AG04450 (cell line): ENCODE measurements at places on chromosomes 5 and 9.
A peak's percentile ranks its signal among the peaks of the same experiment; 100 is the strongest.

DNA sequence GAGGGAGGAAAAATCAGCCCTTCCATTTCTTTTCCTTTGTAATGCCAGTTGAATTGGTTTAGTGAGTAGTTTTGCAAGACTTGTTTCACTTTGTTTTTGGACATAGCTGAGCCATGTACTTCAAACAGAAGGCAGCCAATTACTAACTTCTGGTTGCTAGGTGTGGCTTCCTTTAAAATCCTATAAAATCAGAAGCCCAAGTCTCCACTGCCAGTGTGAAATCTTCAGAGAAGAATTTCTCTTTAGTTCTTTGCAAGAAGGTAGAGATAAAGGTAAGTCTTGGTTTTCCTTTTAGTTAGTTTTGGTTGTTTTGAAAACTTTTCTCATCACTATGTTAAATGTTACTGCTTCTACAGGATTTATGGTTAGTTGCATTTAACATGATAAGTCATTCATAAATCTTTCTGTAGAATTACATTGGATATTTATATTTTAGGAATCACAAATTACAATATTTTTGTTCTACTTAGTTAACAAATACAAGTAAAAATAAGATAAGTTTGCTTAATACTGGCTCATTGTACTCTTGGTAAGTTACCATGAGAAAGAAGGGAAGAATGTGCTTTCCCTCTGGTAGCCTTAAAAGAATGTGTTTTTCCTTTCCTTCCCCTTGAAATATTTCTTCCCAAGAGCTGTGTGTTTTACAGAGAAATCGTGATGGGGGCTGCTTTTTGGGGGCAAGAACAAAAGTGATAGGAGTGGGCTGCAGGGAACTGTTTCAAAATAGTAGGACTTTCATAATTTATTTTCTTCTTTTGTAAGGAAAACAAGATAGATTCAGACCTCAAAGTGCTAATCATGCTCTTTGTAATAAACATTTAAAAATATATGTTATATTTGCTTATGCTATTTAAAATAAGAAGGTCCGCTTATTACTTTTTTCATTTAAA is at the start of gene ANXA1:
Gene ANXA1, plus strand, starts transcription at position 213 of the 890 bp plus-strand sequence. CDS start 6,671 bp downstream, outside the sequence.
- peak; percentile 45 for DNase-seq

DNA sequence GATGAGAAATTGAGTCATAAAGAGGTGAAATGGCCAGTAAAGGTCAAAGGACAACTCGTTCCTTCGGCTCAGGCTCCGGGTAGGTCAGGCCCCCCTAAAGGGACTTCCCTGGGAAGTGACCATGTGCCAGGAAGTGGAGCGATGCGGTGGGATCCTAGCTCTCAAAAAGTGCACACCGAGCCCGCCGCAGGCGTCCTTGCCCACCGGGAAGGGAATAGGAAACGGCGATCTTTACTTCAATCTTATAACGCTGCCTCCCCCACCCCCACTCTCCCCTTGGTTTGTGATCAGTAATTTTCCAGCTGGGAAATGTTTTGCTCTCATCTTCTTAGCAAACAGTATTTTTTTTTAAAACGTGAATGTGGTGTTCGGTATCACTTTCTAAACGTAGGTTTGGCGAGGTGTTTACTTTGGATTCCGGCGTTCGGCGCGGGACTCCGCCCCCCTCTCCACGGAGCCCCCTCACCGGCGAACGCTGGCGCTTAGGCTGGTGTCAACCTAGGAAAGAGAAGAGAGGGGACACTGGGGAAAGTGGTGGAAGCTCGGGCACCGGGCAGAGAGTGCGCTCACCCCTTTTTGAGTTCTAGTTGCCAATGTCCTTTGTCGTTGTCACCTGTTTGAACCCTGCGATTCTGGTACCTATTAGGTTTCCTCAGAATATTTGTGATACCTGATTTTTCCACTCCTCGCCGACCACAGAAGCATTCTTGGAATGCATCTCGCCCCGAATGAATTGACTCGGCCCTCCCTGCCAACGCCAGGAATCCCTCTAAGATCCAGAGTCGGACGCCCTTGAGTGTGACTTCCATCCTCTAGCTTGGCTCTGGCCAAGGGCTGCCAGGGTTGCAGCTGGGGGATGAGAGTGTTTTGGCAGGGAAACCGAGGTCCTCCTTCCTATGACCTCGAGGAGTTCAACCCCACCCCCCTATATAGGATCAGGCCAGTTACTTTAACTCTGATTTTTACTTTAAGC is 1.8 kb upstream of the KLF4 start:
- no peak for DNase-seq

GRCh38 chr9:126480813-126481212 is 132.9 kb upstream of the LMX1B start:
- no peak for DNase-seq

DNA sequence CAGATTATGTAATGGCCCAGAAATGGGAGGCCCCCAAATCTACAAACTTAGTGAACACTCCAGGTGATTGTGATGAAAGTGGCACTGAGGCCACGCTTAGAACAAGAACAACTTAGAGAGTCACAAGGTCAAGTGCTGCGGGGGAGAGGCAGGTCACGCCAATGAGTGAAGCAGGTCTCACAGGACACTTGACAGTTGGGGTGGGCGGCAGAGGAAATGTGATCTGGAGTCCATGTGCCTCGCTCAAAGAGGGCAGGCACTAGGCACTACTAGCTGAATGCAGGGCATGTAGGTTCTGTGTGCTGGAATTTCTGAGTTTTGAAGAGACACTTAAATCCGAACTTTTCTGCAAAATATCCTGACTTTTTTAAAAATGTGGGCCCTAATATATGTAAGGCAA is 193.2 kb upstream of the RORB start:
- no peak for DNase-seq

DNA sequence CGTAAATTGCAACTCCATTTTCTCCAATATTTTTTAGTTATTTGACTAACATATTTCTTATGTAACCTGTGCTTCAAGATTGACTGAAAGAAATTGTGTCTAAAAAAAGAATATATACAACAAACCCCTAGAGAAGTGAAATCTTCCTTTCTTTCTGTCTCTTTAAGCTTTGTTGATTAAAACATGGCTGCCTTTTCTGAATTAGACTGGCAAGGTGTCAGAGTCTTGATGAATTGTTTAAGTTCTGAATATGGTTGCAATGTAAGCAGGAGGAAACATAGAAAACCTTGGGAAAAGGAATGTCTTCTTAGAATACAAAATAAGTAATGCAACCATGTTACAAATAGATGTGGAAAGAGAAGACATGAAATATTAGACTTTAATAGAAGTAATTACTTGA is 209.8 kb upstream of the CTNND2 start:
- no peak for DNase-seq

DNA sequence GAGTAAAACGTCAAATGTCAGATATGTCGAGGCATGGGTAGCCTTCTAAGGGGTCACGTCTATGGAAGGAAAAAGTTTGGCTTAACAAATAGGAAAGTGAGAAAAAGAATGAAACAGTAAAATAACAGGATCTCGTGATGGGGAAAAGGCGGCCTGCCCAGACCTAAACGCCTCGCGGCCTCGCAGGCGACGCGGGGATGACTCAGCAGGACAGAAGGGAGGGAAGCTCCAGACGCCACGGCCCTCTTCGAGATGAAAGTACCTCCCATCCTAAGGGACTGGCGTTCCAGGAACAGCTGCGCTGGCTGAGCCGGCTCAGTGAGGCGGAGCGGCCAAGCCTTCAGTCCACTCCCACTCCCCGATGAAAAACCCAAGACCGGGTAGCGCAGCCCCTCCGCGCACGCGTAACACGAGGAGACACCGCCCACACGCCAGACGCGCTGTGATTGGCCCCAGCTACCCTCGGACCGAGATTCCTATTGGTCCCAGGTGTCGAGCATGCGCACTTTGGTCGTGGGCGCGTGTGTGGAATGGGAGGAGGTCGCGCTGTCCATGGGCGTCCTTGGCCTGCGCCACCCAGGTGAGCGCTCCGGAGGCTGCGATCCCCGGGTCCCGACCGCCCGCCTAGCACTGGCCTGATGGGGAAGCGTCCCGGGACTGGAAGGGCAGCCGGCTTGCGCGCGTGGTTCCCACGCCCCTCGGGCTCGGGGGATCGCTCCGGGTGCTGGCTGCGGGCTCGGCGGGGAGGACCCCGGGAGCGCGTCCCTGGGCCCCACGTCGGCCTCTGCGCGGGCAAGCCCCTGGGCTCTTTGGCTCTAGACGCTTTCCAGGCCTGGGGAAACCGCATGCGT is 588.5 kb downstream of the MTRR start:
- DNase-seq: peak; percentile 98

DNA sequence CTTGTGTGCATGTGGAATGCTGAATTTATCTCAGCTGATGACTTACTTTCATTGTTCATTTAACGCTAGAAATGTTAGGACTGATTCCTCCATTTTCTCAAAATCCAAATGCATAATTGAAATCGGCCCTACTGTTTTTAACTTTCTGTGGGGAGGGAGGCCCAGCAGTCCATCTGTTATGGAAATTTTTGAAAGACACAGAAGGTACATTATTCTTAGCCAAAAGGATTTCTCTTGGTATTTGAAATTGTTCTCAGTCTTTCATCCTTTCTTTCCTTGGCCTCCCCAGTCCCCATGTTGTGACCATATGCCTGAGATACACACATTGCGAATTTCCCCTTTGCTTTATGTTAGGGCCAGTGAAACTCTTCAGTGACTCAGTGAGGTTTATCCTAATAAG is 549.9 kb downstream of the IRX1 start:
- DNase-seq: no peak

DNA sequence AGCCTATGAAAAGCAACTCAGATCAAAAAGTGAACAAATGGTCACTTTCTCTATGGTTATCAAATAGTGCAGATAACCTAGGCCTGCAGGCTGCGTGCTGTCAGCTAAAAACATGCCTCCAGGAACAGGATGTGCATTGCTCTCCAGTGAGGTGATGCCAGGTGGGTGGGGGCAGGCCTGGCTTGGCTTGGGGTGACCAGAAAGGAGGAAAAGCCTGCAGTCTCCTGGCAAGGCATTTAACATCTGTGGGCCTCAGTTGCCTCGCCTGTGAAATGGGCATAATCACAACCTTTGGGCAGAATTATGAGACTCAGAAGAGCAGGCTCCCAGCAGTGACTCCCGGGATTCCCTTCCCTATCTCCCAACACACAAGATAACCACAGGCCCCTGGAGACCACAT is 135.9 kb downstream of the COL23A1 start:
- no peak for DNase-seq

- no peak for DNase-seq
Measured at GRCh38 chr5:87867281-87867680, 401.4 kb downstream of the TMEM161B start.

- no peak for DNase-seq
Measured at GRCh38 chr5:153623751-153624450, 133.4 kb downstream of the GRIA1 start.

DNA sequence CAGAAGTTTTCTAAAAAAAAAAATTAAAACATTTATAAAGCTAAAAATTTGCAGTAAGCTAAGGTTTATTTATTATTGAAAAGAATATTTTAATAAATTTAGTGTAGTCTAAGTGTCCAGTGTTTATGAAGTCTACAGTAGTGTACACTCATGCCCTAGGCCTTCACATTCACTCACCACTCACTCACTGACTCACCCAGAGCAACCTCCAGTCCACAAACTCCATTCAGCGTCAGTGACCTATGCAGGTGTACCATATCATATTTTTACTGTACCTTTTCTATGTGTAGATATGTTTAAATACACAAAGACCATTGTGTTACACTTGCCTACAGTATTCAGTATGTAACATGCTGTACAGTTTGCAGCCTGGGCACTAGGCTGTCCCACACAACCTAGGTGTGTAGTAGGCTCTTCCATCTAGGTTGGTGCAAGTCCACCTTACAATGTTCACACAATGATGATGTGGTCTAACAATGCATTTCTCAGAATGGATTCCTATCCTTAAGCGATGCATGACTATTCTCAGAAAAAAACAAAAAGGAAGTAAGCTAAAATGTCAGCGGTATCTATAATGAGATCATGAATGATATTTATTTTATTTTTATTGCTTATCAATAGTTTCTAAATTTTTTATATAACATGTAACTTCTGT is 336.7 kb downstream of the AGTPBP1 start:
- DNase-seq: no peak

DNA sequence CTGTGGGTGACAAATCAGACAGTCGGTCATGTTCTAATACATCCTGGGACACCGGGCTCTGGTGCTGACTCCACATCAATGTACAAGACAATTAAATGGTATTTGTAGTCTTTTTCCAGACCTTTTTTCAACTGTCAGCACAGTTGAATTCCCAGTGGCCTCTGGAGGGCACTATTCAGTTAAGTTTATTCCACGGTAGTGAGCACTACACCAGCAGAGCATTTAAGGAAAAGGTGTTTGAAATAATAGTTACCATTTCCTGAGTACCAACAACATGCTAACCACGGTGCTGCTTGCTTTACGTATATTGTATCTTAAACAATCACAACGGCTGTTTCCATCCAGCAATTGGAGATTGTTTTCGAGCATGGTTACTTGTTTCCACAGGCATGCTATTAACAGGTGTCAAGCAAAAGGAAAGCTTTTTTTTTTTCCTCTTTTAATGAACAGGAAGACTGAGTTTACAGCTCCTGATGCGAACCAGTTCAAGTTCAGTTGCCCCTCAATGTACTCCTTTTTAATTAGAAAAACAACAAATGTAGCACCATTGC is 186.7 kb downstream of the PDZD2 start:
- DNase-seq: peak; percentile 10

- DNase-seq: no peak
Measured at GRCh38 chr9:99852617-99853016, 30.9 kb downstream of the NR4A3 start.

GRCh38 chr9:131986089-131986488 is 93.6 kb downstream of the MED27 start:
- no peak for DNase-seq

- DNase-seq: no peak
Measured at GRCh38 chr9:134950386-134951210, 32.9 kb upstream of the FCN1 start.

DNA sequence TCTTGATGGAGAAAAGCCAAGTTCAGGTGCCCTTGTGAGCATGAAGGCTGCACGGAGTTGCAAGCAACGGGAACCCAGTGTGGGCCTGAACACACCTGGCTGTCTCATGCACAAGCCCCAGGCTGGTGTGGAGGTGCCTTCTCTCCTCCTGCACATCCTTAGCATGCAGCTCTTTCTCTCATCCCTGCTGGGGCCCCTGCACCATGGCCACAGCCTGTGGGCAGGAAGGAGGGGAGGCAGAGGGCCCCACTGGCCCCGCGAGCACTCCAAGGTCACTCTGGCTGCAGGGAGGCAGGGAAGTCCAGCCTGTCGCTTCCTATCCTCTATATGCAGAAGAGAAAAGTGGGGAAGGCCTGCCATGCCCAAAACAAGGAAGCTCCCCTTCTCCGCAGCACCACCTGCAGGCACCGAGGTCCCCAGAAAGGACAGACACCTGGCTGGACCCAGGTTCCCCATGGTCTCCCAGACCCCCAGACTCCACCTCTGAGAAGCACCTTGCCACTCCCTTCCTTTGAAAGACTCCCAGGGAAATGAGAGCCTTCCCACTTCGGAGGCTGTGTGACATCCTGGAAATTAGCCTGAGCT is 18.6 kb downstream of the STKLD1 start:
- DNase-seq: no peak
